M059J (cell line): ENCODE measurements at places on chromosomes 2 and 18. TPM values are rescaled to one million over a fixed set of nuclear protein-coding genes. Genes with fewer than 3 reads are reported as not detected.
A peak's percentile ranks its signal among the peaks of the same experiment; 100 is the strongest.

Gene LCT
- total RNA-seq: not detected in 2 replicates

Gene RNF125
- 0.07 TPM in 1 of 2 replicates, not detected in the other for total RNA-seq

DNA sequence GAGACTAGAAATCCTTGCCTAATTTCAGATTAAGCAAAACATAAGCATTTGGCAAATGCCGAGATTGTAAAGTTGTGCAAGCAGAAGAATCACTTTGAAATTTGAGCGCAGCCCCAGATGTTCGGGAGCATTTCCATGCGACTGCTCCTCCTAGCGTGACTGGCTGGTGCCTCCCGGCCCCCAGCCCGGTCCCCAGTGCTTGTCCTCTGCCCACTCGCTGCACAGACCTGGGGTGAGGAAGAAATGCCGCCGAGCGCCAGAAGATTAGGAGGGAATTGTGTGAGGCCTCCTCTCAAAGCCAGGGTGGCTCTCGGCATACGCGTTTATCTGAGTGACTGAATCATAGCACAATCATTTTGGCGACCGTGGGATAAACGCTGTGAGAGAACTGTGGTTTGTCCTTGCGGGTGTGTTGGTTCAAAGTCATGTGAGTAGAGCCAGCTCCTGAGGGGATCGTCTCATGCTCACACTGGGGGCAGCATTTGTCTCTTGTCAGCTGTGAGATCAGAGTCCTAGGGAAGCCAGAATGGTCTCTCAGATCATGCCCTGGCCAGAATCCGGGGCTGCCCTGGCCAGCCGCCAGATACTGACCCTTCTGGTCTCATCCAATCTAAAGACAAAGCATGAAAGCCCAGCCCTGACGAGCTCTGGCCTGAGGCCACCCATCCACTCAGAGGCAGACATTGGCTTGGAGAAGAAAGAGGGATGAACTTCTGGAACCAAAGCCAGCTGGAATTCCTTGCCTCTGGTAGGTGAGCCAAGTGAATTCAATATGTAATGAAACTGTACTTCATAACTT, 189.3 kb downstream of the SH3RF3 start:
- DNase-seq: peak; percentile 91

Gene UGT1A10
- total RNA-seq: not detected in 2 replicates

GRCh38 chr2:29804671-29805070, 116.7 kb downstream of the ALK start:
- no peak for DNase-seq

Gene VAMP5
- total RNA-seq: 15.1 and 22.3 TPM in 2 replicates

Gene DTNA
- total RNA-seq: 3.0 and 5.2 TPM in 2 replicates

Gene RIT2
- 0.37 and 0.79 TPM in 2 replicates for total RNA-seq

- peak; percentile 97 for DNase-seq
Observed at GRCh38 chr18:62881509-62882016, 166.2 kb downstream of the PHLPP1 start.

DNA sequence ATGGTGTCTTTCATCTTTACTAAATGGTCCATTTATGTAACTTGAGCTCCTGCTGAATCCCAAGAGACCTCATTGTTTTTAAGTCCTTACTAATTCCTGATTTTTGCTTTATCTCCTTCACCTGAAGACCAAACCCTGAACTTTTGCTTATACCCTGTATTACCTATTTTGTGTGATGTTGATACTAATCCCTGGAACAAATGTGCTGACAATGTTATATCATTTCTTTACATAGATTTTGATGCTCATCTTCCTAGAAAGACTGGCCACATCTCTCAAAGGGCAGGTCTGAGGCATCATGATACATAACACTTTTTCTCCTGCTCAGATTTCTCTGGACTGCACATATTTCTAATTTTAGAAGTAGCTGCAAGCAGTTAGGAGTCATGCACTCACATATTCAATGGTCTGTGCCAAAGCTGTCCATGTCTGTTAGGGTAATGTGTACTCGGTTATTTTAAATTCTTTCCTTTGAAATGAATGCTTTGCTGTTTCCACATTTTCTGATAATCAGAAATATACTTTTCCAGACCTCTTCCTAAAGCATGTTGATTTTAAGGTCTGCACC, 427.9 kb upstream of the HNRNPA3 start:
- no peak for DNase-seq

DNA sequence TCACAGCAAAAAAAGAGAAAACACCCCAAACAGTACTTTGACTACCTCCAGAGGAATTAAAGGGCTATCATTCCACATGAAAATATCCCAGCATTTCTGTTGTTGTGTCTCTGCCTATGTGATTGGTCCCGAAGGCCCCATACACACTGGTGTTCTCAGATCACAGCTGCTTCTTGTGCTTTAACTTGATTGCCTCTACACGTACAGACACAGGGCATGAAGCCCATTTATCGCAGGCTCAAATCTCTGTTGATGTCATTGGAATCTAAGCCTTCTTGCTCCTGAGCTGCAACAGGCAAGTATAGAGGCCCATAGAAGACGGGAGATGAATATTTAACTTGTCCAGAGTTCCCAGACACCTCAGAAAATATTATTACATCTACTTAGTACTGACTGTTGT, 405.2 kb downstream of the NCKAP5 start:
- no peak for DNase-seq

DNA sequence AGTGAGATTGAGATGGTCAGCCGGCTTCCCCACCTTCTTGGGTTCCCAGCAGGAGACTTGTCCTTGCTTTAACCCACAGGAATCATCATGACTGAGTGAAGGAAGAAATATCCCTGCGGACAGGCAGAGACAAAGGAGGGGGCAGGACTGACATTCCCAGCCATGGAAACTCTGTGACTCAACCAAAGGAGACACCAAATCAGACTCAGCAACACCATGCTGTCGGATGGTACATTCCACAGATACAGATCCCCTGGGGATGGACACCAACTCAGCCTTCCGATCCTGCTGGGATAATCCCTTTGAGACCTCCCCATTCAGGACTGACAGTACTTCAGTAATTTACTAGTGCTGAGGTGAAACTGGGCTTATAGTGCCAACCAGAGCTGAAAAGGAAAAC, 518.3 kb downstream of the XIRP2 start:
- no peak for DNase-seq

DNA sequence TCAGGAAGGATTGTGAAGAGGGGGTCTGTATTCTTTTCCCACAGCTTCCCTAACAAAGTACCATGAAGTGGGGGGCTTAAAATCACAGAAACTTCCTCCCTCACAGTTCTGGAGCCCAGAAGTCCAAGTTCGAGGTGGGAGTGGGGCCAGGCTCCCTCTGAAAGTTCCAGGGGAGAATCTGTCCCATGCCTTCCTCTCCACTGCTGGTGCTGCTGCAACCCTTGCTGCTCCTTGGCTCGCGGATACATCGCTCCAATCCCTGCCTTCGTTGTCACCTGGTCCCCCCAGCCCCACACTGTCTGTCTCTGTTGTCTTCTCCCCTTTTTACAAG, 134.1 kb downstream of the DDX1 start:
- DNase-seq: no peak

GRCh38 chr2:230665263-230665691, 47.4 kb upstream of the CAB39 start:
- no peak for DNase-seq

Gene TUBA3D
- not detected in 2 replicates for total RNA-seq

DNA sequence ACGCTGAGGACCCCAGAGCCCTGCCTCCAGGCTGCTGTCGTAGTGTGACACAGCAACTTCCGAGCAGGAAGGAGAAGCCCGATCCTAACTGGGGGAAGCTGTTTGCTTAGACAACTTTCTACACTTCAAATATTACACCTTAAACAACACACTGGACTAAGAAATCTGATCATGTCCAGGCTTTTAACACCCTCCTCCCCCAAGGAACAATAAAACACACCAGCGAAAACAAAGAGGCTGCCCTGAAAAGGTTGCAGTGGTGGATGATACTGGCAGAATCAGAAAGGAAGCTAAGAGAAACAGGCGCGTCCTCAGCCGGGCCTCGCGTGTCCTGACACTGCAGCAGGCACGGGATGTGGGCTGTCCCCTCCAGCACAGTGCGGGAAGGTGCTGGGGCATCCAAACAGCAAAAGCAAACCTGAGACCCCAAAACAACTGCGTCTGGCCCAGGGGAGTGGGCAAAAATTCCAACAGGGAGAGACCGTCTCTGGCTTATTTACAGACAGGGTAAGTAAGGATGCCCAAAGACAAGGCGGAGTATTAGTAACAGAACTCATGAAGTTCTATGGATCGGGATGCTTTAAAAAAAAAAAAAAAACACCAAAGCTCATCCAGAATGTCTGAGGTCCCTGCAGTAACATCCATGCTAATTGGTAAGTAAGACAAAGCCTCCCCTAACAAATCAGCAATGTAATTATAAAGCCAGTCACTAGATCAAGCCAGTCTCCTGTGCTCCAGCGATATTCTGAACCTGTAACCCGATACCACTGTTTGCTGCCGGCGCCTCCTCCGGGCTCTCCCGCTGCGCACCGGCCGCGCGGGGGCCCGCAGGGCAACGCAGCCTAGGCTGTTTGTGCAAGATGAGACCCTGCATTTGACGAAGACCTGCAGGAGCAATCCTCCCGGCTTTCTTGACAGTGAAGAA, 9.0 kb downstream of the SERTAD2 start:
- DNase-seq: peak; percentile 71

GRCh38 chr2:36789181-36789804, 92.8 kb downstream of the VIT start:
- no peak for DNase-seq

Gene DLX1
- 5.6 and 6.8 TPM in 2 replicates for total RNA-seq

DNA sequence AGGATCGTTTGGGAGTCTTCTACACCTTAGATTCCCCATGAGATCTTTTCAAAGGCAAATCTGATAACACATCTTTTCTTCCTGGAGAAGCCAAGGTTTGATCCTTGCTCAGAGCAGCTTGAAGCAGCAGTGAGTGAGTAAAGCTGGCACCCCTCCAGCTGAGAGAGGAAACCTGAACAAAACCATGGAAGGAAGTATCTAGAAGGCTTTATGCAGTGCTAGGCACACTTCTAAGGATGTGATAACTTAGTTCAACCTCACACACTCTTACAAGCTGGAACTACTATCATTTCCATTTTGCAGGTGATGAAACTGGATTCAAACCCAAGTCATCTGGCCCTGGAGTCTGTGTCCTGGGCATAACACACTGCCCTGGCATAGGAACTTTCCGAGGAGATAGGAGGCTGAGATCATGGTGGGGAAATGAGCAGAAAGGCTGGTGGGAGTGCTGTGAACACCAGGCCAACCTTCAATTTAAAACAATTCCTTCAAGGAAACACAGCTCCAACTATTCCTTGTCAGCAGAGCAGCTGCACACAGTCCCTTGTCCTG, 71.2 kb downstream of the CTAGE1 start:
- peak; percentile 89 for DNase-seq

Gene CXCR4
- 0.12 TPM in 1 of 2 replicates, not detected in the other for total RNA-seq

Gene DLGAP1
- total RNA-seq: not detected in 2 replicates

- DNase-seq: peak; percentile 80
Observed at GRCh38 chr2:54524226-54524991, 68.3 kb downstream of the SPTBN1 start.

- peak; percentile 86 for DNase-seq
Observed at GRCh38 chr2:36357847-36358659, 2.5 kb downstream of the CRIM1 start.

GRCh38 chr2:128405467-128405900, 86.8 kb upstream of the HS6ST1 start:
- DNase-seq: no peak

GRCh38 chr2:171173087-171173486, 12.4 kb upstream of the TLK1 start:
- no peak for DNase-seq

Gene SIGLEC15
- 2.1 and 8.6 TPM in 2 replicates for total RNA-seq

DNA sequence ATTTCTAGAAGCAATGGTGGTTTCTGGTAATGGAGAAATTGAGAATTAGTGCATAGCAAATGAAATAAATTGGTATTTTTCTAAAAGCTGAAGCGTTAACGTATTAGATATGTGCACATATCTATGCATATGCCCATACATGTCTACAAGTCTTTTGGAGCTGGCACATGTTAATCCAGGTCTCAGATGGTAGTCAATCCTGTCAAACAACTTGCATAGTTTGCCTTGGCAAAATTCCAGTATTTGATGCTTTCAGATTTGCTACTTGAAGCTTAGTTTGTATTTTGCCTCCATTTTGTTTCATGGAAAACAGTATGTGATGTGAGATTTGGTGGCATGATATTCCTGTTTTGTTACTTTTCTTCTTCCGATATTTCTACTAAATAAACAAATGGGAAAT, 304.6 kb downstream of the PARD3B start:
- no peak for DNase-seq

- no peak for DNase-seq
Observed at GRCh38 chr18:11953113-11953512, 28.2 kb upstream of the IMPA2 start.

- peak; percentile 46 for DNase-seq
Observed at GRCh38 chr18:69528435-69528834, 127.7 kb downstream of the DOK6 start.

GRCh38 chr2:174054926-174055325, 89.8 kb upstream of the SP3 start:
- DNase-seq: no peak

Gene SFTPB
- not detected in 2 replicates for total RNA-seq

DNA sequence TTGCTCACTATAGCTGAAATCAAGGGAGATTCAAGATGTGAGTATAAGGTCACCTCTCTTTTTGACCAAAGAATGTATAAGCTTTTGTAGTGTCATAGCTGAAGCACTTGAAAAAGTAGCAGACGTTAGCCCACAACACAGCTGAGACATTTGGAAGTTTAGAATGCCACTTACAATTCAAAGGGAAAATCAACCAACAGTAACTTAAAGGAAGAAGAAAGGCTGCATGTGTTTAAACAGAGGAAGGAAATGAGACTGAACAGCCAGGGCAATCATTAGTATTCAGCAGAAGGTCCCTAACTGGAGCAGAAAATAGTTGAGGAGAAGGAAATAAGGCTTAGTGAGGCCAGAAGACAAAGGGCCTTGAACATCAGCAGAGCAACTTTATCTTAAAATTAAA, 23.5 kb upstream of the SCG2 start:
- DNase-seq: no peak

- no peak for DNase-seq
Observed at GRCh38 chr2:101854877-101855276, 136.9 kb upstream of the IL1R2 start.

DNA sequence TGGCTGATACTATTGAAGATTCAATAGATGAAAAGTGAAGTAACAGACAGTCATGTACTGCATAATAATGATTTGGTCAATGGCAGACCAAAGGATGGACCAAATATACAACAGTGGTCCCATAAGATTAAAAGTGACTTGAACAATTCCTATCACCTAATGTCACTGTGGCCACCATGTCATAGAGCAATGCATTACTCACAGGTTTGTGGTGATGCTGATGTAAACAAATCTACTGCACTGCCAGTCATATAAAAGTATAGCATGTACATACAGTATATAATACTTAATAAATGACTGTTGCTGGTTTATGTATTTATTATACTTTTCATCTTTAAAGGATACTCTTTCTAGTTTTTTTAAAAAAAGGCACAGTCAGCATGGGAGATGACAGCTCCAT, 99.9 kb downstream of the USP34 start:
- peak; percentile 44 for DNase-seq

DNA sequence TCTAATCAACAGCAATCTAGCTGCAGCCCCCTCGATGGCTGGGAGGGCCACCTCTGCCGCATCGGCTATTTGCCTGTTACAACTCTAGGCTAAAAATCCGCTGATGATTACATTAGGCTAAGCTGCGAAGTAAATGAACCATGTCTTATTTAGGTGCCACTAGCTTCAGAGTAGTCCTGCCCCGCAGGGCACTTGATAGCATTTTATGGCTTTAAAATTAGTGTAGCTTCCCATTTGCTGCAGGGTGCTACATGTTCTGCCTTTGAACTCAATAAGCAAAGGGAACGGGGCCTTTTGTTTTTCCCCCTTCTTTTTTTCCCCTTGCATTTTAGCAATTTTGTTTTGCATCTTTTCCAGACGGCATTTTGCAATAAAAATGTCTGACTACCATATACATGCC, 270.2 kb downstream of the GBX2 start:
- DNase-seq: no peak

GRCh38 chr18:23377669-23378301, 75.3 kb upstream of the RIOK3 start:
- peak; percentile 88 for DNase-seq
